ENCODE measurements at places on chromosomes 16 and 17.

- no peak for ATAC-seq
These were observed 28.6 kb downstream of the MYO18A start for GRCh38 chr17:29151567-29151966.

GRCh38 chr16:85446951-85447692, 166.0 kb upstream of the GSE1 start:
- no peak for ATAC-seq

GRCh38 chr17:42474276-42474675, 15.6 kb downstream of the ATP6V0A1 start:
- ATAC-seq, result no peak

DNA sequence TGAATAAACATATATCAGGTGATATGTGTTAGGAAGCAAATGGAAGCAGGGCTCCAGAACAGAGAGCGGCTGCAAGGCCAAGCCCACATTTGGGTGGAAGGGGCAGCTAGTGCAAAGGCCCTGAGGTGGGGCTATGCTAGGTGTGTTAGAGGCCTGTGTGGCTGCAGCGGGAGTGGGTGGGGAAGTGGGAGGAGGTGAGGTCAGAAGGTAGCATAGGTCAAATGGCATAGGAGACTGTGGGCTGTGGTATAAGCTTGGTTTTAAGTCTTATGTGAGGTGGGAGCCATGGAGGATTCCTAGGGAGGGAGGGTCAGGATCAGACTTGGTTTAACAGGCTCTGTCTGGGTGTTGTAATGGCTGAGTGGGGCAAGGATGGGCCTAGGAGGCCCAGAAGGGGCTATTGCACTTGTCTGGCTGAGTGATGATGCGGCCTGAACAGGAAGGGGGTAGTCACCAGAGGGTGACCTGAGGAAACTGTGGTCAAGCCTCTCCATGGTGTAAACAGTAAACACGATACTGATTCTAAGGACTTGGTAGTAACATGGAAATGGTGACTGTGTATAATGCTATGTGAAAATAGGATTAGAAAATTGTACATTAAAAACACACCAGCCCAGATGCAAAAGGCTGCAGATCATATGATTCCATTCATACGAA, 31.1 kb downstream of the RAI1 start:
- no peak for ATAC-seq

DNA sequence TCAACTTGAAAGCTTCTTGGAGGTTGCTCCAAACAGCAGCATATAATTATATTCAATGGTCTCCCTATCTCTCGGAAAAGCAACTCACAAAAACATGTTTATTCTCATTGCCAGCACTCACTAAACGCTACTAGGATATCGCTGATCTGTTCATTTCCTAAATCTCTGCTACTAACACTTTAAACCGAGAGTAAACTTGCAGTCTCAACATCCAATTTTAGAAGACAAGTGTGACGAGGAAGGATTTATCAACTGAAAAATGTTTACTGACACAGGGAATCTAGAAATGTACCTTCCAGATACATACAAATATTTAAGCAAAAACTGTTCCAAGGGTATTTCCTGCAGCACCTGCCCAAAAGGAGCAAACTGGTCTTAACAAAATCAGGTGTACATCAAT, 56.5 kb downstream of the YWHAE start:
- no peak for ATAC-seq

- ATAC-seq, result no peak
These were observed 248.3 kb upstream of the CIBAR2 start for GRCh38 chr16:85360323-85361277.

DNA sequence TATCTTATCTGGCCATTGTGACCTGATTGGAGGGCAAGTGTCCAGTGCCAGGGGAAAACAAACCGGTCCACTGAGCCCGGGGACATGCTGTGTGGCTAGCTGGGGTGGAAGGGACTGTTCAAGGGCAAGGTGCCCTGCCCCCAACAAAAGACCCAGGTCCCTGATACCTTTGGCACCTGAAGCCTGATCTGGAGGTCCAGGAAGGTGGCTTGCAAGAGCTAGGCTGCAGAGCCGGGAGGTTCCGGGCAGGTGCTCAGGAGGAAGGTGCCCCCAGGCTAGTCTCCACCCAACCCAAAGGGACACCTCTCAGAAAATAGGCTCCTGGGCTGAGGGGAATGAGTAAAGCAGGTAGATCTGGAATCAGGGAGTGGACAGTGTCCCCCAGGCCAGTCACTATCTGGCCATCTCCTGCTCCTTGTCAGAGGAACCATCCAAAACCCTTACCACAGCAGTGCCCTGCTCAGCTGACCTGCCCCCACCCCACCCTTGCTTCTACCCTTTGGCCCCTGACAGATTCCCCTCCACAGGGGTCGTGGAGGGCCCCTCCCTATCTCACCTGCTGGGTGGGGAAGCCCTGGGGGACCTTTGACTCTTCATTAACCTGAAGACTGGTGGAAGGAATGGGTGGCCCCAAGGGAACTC, 6.2 kb downstream of the NAT9 start:
- no peak for ATAC-seq

GRCh38 chr17:59337741-59338299, 6.4 kb downstream of the YPEL2 start:
- no peak for ATAC-seq

DNA sequence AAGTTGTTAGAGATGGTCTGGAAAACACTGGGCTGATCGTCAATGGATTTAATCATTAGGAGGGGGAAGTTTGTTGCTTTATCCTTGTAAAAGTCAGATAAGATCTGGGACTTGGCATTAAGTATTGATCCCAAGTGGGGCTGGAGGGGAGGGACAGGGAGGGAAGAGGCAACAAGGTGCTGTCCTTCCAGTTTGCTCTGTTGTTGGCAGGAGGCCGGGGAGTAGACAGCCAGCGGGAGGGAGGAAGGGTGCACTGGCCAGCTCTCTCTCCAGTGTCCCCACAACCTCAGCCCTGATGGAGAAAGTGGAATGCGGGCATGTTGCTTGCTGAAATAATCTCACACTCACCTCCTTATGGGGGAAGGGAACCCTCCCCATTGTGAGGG, 210.2 kb downstream of the CCDC182 start:
- ATAC-seq, result no peak

DNA sequence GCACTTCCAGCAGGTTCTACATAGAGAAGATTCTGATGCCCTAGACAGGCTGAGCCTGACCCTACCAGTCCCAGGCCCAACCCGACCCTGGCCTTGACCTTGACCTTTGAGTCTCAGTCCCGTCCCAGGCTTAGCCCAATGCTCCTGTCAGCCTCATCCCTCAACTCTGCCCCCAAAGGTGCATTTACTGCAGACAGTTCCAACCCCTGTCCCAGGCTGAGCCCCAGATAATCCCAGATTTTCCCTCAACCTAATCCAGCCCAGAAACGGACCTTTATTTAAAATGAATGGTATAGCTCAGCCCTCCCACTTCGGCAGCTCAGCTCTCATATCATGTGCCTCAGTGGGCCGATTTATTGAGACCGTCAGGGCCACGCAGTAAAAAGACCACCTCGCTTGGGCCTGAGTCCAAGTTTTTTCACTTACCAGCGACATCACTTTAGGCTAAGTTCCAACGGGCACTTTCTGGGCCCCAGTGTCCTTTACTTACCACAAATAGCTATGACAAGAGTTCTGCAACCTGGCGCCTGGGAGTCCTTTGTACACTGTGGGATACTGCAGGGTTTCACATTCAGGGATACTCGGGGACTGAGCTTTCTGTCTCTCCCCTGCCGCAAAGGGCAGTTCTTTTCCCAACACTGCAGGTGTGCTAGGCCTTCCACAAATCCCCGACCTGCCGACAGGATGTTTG, 89.5 kb downstream of the WSCD1 start:
- ATAC-seq, result no peak

- ATAC-seq, result no peak
These were observed 9.7 kb upstream of the ITGB3 start for GRCh38 chr17:47243737-47244598.

- ATAC-seq, result no peak
These were observed 4.7 kb upstream of the TGFB1I1 start for GRCh38 chr16:31467151-31467773.

DNA sequence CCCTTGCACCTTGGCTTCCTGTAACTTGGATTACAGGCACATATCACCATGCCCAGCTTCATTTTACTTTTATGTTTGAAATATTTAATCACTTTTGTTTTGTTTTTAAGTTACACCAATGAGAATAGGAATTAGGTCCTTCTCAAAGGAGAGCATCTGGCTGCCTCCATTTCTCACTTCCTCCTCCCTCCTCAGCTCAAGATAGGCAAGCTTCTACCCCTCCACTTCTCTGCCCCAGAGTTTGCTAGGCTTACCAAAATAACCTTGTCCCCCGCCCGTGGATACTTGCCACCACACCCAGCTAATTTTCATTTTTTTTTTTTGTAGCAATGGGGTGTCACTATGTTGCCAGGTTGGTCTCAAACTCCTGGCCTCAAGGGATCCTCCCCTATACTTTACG, 17.9 kb downstream of the GABARAPL2 start:
- ATAC-seq, result no peak

GRCh38 chr17:28230011-28230410, 89.0 kb upstream of the TMEM97 start:
- no peak for ATAC-seq

DNA sequence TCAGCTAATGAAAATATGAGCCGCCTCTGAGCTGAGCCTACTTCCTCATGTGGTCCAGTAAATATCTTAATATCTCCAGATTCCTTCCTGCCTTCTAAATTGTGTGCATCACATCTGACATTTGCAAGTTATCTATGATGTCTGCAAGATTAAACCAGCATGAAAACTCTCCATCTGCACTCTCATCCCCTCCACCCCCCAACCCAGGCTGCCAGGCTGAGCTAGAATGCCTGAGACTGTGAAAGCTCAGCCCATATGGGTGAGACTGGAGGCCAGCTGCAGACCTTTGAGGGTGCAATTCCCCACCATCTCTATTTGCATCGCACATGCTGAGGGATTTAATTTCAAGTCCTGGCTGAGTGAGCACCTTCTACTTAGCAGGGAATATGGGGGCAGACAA, 82.8 kb downstream of the ASIC2 start:
- ATAC-seq, result no peak

GRCh38 chr17:28970879-28971278, 19.6 kb upstream of the PHF12 start:
- ATAC-seq, result peak; percentile 17

DNA sequence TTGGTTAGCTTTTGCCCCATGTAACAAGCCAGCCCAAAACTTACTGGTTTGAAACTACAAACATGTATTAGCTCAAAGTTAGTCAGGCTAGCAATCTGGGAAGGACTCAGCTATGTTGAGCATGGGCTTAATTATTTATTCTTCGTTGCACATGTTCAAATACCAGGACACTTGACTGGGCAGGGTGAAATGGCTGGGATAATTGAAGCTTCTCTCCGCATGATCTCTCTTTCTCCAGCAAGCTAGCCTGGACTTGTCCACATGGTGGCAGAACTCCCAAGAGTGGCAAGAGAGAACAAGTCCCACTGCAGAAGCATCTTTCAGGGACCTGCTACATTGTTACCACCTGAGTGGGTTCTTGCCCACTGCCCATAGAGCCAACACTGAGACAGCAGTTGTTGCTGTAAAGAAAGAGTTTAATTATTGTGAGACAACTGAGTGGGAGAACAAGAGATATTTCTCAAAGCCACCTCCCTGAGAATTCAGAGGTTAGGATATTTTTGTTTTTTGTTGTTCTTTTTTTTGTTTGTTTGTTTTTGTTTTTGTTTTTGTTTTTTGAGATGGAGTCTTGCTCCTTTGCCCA, 16.8 kb upstream of the ATF7IP2 start:
- ATAC-seq, result no peak

GRCh38 chr16:13018026-13018425, 116.6 kb downstream of the SHISA9 start:
- ATAC-seq, result no peak

DNA sequence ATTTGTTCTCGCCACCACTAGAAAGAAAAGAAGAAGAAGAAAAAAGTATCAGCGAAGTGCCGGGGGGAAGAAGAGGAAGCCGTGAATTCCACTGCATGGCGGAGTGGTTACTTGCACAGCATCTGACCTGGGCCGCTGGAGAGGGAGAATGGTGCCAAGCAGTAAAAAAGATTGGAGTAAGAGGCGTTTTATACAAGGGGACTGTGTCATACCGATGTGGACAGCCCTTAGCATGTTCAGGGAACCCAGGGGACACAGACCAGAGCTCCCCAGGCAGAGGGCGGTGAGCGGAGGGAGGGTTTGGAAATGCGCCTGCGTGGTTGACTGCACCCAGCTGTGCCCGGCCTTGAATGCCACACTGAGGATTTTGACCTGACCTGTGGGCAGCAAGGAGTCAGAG, 52.8 kb downstream of the PLXDC1 start:
- ATAC-seq, result no peak

DNA sequence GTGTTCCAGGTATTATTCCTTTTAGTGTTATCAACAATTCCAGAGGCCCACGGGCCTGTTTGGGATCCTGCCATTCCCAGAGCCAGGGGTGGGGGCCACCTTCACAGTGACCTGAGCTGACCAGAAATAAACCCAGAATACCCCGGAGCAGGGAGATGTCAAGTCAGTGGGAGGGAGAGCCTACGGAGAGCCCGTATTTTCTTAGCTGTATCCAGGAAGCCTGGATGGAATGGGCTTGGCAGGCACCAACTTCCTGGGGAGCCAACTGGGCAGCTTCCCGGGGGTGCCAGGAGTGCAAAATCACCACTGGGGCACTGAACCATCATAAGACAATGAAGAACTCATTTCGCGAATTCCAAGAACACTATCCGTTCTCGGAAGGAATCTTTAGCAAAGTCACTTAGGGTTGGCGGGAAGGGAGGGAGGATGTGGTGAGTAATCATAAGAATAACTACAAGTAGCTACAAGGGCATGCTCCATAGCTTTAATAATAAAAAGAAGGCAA, 13.2 kb upstream of the MRTFB start:
- ATAC-seq, result peak; percentile 77

GRCh38 chr16:71426069-71426879, 15.6 kb downstream of the TLE7 start:
- no peak for ATAC-seq

All from gastroesophageal sphincter (tissue), 4 donors.